ENCODE measurements at places on chromosomes 4 and X. TPM values are rescaled to one million over a fixed set of nuclear protein-coding genes. Genes with fewer than 3 reads are reported as not detected.

DNA sequence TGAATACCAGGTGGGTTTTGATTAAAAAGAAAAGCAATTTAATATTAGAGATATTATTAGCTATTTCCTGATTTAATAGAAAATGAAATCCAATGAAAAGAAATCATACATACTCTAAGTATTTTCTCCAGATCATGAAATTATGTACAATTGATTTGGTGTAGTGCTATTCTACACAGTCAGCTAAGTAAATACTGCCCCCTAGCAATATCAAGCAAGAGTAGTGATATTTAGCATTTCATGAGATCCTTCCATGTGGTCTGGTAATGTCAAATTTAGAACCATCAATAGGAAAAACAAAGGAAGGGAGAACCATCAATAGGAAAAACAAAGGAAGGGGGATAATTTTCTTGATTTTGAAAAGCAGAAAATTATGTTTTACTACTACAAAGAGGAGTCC, 114.6 kb downstream of the TBCK start:
- DNase-seq, result no peak

DNA sequence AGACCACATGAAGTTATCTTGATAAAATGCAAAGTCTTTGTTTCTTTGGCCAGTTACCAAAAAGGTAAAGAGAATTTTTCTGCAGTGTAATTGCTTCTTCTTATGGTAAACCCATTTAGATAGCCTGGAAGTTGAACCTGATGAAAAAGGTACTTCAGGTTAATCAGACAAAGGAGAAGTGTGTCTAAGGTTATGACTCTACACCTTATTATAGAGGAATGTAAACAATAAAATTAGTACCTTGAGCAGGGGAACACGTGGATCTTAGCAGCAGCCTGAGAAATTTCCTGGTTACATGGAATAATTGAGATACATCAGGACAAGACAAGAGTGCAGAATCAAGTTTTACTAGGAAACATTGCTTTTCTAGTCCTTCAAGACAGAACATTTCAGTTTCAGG, 70.8 kb downstream of the RAP1GDS1 start:
- DNase-seq, result no peak

- DNase-seq, result no peak
Observed at GRCh38 chrX:131067846-131068745, 9.9 kb downstream of the ARHGAP36 start.

DNA sequence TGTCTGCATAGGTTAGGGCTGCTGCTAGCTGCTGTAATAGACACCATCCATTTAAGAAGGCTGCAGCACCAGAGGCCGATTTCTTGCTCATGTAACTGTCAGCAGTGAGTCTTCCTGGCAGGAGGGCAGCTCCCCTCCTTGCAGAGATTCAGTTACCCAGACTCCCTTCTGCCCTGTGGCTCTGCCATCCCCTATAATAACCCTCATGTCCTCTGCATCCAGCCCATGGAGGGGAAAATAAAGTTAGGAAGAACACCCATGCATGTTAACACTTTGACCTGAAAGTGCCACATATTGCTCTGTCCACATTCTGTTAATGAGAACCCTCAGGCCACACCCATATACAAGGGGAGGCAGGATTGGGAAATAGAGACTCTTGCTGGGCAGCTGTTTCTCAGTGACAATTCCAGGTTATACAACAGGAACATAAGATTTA, 5.4 kb downstream of the STBD1 start:
- no peak for DNase-seq

GRCh38 chr4:86449746-86450588, 90.1 kb upstream of the MAPK10 start:
- DNase-seq, result no peak

- DNase-seq, result no peak
Observed at GRCh38 chr4:177264788-177265422, 44.8 kb upstream of the NEIL3 start.

GRCh38 chr4:143406523-143406922, 69.8 kb downstream of the GAB1 start:
- DNase-seq, result peak; percentile 1

MAGEA6 gene
- total RNA-seq, result not detected

GPR50 gene
- not detected for total RNA-seq

Measured in Calu3 (cell line).